Activated effector memory CD4-positive, alpha-beta T cell treated with anti-CD3 and anti-CD28 coated beads, Interleukin-2, amount 50 U/mL, for 16 hours (primary cell): ENCODE measurements at places on chromosomes 16 and 17.

GRCh38 chr16:48194828-48195556, 39.2 kb upstream of the ABCC12 start:
- no peak for DNase-seq

- DNase-seq, result no peak
These were observed 21.7 kb upstream of the WSCD1 start for GRCh38 chr17:6048486-6048885.

- peak; percentile 56 for DNase-seq
These were observed 19.4 kb downstream of the POLR2A start for GRCh38 chr17:7503521-7503920.

DNA sequence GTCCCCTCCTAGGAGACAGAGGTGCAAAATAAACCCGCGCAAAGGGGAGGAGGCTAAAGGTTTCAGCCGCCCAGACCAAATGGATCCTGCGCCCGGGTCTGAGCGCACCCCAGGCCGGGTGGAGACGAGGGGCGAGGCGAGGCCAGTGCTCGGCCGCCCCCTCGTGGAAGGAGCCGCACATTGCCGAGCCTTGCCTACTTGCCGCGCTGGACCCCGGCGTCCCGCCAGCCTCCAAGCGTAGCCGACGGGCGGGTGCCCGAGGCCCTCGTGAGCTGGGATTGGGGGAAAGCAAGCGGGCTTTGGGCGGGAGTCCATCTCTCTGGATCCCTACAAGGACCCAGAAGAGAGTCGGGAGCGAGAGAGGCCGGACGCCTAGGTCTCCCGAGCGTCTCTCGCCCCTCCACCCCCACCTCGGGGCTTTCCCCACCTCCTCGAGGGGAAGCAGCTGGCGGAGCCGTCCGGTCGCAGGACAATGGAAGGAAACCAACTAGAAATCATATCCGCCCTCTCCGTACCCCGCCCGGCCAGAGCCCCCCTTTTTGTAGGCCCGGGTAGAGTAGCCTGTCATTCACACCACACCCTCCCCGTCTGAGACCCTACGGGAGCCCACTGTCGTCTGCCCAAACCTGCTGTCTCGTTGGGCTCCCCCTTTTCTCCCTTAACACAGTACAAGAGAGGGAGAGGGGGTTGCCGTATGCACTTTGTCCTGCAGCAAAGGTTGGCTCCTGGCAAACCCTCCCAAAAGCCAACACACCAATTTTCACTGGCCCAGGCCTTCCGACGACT, 664 bp upstream of the BCL6B start:
- peak; percentile 92 for DNase-seq

DNA sequence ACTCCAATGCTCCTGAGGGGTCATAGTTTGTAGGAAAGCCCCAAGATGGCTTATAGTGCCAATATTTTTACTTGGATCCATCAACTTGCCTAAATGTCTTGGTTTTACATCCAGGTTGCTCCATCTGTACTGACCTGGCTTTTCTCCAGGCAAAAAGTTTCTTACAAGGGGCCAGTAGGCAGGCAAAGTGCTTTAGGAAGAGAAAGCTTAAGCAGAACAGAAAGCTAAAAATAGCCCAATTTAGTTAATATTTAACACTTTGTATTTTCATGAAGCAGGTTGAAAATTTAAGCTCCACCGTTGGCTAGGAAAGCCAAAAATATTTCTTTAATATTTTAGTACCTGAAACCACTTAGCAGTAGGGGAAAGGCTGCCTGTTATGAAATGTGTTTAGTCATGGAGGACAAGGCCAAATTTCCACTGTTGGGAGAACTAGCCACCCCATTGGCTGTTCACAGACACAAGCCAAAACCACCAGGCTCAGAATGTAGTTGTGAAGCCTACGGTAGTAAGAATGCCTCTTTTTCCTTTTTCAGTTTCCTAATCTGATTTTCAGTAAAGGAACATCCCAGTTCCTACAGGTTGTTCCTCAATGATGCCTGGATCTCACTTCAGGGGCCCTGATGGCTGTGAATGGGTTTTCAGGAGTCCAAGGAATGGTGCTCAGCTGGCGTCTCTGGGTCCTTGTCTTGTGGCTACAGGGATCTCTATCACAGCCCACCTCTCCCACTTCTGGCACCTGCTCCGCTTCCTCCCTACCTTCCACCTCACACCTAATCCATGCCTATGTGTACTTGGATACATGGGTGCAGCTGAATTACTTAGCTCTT, 324.8 kb downstream of the PMP22 start:
- no peak for DNase-seq

DNA sequence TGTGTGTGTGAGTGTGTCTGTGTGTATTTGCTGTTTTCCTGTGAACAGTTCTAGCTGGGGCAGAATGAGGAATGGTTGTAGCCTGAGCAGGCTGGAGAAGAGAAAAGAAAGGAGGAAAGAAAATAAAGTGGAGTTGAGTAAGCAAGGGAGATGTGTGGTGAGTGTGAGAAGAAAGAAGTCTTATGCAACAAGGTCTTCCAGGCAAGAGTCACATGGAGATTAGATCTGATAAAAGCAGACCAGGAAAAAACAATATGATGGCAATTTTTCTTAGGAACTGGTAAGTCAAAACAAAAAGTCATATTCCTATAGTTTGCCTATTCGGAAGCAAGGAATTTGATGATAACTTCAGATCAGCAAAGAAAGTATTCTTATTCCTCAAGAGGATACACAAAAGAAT, 125.0 kb downstream of the HS3ST3A1 start:
- no peak for DNase-seq

DNA sequence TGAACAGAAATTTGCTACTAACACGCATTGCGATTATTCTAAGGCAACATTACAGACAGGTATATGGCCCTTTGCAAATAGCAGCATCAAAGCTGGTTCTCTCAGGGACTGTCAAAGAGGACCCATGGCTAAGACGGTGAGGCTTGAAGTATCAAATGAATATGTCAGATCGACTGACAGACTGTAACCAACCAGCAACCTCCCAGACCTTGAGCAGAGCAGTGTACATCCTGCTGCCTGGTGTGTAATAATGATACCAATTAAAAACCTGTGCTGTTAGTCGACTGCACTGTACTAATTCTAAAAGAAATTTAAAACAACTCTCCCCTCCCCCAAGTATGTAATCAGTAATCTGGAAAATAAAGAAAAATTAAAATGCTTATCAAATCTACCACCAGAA, 35.9 kb upstream of the GHDC start:
- DNase-seq, result no peak

GRCh38 chr16:8864480-8865110, 4.2 kb downstream of the CARHSP1 start:
- no peak for DNase-seq

DNA sequence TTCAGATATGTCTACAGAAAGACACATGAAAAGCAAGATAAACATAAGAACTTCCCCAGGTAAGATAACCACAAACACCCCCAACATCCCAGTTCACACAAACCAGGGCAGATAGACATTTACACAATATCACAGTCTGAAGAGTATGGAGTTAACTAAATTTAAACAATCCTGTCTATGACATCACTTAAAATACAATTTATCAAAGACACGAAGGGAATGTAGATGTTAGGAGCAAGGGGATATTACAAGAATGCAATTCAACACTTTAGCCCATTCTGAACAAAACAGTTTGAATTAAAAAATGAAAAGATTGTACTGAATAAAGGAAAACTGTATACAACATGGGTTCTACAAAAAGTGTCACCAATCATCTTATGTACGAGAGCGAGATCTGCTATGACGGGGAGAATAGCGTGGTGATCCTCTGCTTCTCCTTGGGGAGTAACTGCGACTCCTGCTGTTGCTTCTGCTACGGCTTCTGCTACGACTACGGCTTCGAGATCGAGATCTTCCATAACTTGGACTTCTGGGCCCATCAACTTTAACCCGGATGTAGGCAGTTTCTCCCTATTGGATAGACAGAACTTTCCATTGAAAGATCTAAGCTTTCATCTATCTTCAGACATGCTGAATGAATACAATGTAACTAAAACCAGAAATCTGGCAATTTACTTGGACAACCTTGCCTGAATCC, 1.9 kb downstream of the SRSF1 start:
- DNase-seq, result no peak

- no peak for DNase-seq
These were observed 72.1 kb downstream of the BCAS3 start for GRCh38 chr17:60749708-60750107.

- peak; percentile 33 for DNase-seq
These were observed 134.7 kb downstream of the SNX29 start for GRCh38 chr16:12111223-12111622.
